ENCODE measurements at places on chromosomes 11 and 22.

DNA sequence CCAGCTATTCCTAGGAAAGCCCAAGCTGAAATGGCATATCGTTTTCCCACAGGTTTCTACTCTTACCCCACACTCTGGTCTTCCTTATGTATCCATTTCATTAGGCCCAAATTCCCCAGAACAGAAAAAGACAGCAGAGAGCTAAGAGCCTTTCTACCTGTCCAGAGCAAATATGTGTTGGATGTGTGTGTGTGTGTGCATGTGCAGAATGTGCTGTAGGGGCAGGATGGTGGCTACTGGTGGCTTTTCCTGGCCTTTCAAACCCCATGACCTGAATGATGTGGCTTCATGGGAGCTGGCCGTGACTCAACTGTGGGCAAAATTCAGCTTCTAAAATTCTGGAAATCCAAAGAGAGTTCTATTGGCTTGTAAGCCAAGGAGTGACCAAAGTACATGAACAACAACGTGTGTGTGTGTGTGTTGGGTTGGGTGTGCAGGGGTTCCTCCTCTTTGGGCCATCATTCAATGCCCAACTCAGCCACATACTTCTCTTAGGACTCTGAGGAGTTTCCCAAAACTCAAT lies 421.4 kb upstream of the CADM1 start:
- no peak for DNase-seq

GRCh38 chr11:63716046-63716445 lies 34.7 kb downstream of the RTN3 start:
- DNase-seq: no peak

GRCh38 chr11:130088217-130088616 lies 18.5 kb downstream of the APLP2 start:
- no peak for DNase-seq

- no peak for DNase-seq
These were observed 25.1 kb downstream of the SERPIND1 start for GRCh38 chr22:20798974-20799373.

- no peak for DNase-seq
These were observed 110.9 kb upstream of the PITPNB start for GRCh38 chr22:28029956-28030355.

- DNase-seq: no peak
These were observed 4.0 kb downstream of the RCN1 start for GRCh38 chr11:32094923-32095322.

DNA sequence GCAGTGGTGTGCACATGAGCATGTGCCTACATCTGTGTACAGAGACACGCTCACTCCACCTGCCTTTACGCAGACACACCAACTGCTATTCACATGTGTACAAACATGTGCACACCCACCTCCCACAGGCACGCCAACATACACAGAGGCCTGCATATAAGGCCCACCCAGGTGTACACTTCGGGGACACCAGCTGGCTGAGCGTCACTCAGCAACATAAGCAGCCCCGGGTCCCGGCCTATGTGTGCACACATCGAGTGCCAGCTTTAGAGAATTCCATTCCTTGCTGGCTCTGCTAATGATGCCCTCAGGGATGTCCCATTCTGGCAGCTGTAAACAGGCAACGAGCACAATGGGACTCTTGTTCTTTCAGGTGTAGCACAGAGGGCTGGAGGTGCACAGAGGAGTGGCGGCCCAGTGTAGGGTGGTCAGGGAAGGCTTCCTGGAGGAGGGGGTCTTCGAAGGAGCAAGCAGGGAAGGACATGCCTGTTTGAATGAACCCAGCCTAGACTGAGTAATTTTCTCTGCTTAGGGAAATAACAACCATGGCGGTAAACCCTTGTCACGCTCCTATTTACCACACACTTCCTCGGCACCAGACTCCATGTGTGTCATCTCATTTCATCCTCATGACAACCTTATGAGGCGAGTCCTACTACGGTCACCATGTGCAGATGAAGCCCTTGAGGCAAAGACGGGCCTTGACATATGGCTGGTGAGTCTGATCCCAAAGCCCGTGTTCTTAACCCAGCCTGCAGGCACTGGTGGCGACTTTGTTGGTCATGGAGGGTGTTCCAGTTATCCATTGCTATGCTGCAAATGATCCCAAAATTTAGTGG lies 35.1 kb downstream of the RPL3 start:
- DNase-seq: no peak

GRCh38 chr11:47514825-47515647 lies 37.9 kb downstream of the CELF1 start:
- peak; percentile 63 for DNase-seq

DNA sequence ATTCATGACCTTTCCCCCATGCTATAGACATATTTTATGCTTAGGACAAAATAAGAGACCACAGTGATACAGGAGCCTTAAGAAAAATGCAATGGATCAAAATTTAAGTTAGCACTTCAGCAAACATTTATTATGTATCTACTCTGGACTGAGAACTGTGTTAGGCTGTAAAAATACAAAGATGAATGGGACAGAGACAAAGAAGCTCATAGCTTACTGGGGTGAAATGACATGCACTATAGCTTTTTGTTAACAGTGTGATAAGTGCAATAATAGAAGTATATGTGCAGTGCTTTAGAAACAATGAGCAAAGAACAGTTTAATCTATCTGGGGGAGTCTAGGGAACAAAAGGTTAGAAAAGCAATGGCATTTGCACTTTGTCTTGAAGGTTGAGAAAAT lies 1543.1 kb downstream of the FAM181B start:
- no peak for DNase-seq

GRCh38 chr11:72406540-72407527 lies 27.5 kb downstream of the CLPB start:
- DNase-seq: no peak

- DNase-seq: no peak
These were observed 922 bp upstream of the CSNK1E start for GRCh38 chr22:38317995-38318715.

GRCh38 chr11:78666675-78667160 lies 92.1 kb upstream of the NARS2 start:
- DNase-seq: no peak

GRCh38 chr11:12097219-12097618 lies 13.2 kb upstream of the MICAL2 start:
- DNase-seq: no peak

DNA sequence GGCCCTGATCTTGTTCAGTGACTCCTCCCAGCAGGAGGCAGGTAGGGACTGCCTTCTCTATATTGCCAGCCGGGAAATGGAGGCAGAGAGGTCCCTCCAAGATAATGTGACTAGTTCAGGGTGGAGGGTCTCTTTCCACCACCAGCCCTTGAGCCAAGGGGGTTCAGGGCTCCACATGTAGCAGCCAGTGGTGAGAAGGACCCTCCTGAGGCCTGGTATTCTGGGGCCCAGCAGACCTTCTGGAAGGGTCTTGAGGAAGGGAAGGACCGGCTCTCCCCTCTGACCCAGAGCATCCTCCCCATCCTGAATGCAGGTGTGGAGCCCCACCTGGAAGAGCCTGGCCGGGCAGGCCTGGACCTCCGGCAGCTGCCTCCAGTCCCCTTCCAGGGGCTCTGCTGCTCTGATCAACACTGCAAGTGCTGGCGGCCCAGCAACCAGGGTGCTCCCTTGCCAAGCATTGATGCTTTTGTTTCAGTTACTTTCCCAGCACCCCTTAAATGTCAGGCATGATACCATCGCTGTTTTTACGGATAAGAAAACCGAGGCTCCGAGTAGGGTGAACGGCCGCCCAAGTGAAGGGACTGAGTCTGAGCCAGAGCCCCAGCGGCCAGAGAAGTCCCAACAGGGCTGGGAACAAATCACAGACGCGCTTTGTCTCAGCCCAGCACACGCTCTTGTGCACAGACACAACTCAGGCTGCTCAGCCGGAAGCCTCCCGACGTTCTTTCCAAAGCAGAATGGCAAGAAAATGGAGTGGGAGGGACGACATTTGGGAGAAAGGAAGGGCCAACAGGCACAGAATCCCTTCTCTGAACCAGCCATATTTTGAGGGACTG lies 38.8 kb downstream of the DKK3 start:
- DNase-seq: no peak

DNA sequence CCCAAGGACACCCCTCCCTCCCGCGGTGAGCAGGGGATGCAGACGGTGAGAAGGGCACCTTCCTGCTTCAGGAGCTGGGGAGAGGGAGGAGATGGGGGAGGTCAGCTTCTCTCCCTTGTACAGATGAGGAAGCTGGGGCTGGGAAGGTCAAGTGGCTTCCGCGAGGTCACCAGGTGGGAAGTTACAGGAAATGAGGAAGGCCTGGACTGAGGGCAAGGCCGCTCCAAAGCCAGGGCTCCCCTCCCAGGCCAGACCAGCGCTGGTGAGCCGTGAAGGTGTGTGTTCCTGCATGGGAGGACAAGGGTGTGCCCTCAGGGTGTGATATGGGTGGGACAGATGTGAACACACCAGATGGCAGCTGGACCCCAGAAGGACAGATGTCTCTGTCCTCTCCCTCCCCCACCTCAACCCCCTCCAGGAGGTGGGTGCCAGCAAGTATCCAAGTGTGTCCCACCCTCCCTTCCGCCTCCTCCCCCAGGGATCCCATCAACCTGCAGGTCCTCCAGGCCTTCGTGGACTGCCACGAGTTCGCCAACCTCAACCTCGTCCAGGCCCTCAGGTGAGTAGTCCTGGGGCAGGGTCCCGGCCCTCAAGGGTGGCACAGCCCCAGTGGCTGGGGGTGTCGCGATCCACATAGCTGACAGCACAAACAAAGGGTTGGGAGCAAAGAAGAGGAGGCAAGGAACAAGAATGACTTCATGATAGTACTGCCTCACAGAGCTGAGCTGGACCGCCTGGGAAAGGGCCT lies 16.6 kb downstream of the CYTH4 start:
- DNase-seq: no peak

DNA sequence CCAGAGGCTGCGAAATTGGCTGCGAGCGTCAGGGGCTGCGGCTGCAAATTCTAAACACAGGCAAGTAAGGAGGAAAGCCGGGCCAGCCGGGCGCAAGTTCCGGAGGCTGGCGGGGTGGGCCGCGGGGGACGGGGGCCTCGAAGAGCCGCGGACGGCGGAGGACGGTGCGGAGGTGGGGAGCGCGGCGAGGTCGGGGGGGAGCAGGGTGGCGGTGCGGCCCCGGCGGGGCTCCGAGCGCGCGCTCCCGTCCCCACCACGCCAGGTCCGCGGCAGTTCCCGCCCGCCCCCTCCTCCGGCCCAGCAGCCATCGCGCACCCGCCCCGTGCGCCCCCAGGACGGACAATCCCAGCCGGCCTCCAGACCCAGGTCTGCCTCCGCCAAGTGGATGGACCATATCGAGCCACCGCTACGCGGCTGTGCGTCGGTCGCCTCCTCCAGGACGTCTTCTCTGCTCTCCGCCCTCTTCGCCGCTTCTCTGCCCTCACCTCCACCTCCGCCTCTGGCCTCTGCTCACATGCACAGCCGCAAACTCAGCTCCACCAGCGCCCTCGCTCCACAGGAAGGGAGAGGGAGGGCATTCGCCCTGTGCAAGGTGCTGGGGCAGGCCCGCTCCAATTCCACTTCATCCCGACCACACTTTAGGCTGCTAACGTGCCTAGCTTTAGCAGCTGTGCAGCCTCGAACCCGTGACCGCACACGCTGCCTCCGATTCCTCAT lies 7.2 kb downstream of the ELFN2 start:
- DNase-seq: peak; percentile 59

DNA sequence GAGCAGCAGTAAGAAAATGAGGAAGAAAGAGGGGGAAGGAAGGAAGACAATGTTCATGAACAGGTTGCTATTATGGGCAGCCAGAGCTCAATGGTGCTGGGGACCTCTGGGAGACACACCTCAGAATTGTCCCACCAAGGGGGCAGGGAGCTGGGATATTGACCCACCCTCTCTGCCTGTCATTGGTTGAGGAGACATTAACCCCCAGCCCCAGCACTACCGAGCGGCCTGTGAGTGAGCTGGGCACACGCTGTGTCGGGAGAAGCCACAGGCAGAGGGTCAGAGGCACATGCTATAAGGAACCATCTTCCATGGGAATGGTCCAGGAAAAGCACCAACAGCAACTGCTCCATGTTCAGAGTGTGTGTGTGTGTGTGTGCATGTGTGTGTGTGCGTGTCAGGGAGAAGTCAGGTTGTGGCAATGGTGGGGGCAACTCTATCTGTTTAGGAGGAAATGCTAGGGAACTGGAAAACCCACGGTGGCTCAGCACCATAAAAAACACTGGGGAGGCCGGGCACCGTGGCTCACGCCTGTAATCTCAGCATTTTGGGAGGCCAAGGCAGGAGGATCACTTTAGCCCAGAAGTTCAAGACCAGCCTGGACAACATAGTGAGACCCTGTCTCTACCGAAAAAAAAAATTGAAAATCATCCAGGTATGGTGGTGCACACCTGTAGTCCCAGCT lies 49.2 kb downstream of the CD6 start:
- DNase-seq: no peak

DNA sequence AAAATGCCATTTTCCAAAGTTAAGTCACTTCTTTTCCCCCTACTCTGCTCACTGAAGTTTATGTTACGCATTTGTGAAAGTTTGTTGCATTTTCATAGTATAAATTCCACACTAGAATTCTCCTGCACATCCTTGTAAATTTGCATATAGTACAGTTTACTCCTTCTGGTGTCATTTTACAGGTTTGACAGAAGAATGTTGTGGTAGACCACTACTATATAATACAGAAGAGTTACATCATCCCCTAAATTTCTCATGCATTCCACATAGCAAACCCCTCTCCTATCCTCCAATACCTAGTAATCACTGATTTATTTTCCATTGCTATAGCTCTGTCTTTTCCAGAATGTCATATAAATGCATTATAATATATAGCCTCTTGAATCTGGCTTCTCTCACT lies 64.5 kb downstream of the CCDC73 start:
- DNase-seq: no peak

DNA sequence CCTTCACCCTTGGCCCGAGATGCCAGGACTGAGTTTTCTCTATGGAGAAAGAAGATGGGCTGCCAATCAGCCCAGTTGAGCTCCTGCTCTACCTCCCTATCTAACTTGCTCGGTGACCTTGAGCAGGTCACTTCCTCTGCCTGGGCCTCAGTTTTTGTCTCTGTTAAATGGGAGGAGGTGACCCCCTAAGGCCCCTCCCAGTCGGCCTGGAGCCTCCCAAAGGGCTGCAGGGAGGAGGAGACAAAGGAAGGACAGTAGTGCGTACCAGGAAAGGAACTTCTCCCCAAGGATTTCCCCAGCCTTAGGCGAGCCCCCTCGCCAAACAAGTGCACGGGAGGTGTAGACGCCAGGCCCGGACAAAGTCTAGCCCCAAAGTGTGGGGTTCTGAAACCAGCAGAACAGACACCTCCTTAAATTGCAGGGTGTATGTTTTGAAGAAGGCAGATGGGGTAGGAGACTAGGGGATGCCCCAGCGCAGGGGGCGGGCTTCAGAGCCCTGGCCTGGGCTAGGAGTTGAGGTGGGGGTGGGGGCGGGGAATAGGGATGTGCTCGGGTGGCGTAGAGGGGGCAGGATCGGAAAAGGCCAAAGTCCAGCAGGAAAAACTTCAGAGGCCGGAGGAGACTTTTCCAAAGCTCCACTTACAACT lies 1.0 kb downstream of the CBX7 start:
- no peak for DNase-seq

DNA sequence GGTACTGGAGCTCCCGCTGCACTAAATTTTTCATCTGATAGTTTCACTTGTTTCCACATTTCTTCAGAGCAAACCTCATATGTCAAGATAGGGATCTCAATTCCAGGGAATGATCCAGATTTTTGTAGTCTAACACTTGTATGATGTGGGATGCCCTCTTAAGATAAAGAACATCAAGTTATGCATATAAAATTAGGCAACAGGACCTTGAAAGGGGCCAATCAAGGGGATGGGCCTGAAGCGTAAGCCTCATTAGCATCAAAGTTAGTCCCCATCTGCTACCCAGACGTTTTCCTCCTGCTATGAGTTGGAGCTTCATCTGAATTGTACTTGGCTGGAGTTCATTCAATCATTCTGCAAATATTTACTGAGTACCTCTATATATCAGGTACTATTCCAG lies 17.5 kb downstream of the PDGFD start:
- no peak for DNase-seq

All from activated T-cell treated with anti-CD3 and anti-CD28 coated beads, Interleukin-2, amount 50 U/mL, for 48 hours (primary cell).